ENCODE measurements at places on chromosomes 6 and 20.

DNA sequence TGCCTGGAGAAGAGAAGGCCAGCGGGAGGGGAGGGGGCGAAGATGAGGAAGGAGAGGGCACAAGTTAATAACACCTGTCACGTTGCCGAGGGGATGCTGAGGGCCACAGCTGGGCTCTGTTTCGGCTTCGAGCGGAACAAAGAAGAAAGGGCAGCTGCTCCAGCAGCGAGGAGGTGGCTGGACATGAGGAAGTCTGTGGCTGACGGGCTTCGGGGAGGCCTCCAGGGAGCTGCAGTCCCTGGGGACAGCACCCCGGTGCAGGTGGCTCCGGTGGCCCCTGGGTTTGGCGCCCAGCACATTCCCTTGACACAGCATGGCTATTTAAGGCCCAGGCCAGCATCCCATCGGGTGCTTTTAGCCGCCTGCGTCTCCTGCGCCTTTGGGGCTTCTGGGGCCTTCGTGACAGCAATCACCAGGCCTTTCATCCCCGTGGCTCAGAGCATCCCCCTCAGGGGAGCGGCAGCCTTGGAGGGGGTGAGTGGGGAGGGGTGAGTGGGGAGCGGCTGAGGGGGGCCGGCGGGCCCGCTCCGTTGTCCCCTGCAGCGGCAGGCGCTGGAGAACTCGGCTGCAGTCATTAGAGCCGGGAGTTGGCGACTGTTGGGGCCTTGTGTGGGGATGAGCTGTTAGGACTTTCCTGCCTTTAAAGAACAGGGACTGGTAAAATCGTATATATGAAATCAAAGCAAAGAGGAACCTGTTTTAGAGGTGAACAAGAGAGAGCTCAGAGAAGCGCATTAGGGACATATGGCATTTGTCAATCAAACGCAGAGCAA, 99.0 kb downstream of the TMEM242 start:
- DNase-seq, result no peak

GRCh38 chr20:33676652-33677645, 2.7 kb upstream of the NECAB3 start:
- DNase-seq, result no peak

GRCh38 chr6:112800439-112800838, 453.3 kb downstream of the RFPL4B start:
- no peak for DNase-seq

GRCh38 chr20:59660471-59660870, 56.1 kb downstream of the PHACTR3 start:
- no peak for DNase-seq

DNA sequence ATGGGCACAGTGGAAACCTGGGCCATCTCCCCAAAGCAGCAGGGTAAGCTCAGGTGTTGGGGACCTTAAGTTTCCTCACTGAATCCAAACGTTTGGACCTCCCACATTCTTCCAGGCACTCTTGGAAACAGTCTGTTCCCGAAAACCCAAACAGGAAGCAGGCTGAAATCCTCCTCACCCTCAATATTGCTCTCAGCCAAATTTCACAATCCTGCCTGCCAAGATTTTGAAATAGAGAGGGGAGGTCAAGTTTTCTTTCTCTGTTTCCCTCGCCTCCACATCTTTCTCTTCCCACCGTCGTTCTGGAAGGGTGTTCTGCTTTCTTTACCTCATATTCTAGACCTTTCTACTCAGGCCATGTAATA, 392.0 kb upstream of the SASH1 start:
- no peak for DNase-seq

DNA sequence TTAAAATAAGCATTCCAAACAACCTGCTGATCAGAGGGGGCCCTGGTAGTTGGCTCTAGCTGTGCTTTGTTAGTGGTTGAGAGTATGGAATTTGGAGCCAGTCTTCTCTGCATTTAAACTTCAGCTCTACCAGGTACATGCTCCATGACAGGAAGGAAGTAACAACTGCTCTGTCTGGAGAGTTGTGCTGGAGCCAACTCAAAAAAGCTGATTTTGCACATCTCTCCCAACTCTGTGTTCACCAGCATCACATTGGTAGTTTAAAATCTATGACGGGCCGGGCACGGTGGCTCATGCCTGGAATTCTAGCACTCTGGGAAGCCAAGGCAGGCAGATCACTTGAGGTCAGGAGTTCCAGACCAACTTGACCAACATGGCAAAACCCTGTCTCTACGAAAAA, 68.8 kb upstream of the BMP2 start:
- no peak for DNase-seq

DNA sequence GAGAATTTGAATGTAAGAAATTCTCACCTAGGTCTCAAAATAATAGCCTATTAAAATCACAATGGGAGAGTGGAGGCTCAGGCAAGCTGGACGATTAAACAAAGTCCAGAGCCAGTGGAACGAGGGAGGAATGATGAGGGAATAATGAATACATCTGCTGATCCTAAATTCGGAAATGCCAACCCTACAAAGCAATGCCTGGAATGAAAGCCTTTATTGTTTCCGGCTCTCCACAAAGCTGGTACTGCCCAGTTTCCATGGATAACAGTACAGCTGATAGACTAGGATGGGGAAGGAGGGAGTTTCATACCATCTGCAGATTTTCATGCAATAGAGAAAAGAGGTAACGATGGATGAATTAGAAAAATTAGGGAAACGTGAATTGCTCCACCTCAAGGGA, 356.1 kb downstream of the CBLN4 start:
- no peak for DNase-seq

DNA sequence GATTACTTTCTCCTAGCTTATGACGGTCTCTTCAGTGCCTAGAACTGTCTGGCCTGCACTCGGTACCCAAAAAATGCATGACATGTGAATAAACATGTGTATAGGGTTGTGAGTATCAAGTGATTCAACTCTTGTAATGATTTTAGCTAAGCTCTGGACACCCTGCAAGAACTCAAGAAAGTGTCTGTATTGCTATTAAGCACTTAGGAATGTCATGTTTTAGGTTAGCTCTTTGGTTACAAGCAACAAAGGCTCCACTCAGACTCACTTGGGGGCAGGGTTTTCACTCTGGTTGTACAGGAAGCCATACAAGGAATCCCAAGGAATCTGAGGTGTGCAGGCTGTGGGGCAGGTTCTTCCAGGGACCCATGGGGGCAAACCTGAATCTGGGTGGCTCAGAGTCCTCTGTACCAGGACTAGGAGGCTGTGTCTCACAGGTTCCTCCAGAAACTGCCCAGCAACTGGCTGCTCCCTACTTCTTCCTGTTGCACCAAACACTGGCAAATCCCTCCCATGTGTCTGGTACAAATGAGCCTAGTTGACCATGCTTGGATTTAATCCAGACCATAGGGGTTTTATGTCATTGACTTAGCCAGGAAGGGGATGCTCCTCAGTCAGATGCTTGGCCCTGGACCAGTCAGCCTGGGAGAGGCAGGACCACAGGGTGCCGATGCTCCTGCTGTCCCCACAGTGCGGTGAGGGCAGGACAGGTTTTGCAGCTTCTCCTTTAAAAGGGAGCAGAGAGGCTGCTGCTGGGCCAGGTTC, 77.9 kb upstream of the CDH4 start:
- DNase-seq, result no peak

- DNase-seq, result no peak
These were observed 18.4 kb downstream of the NUDT3 start for GRCh38 chr6:34374069-34374468.

- no peak for DNase-seq
These were observed 18.6 kb downstream of the TAB2 start for GRCh38 chr6:149335924-149336608.

DNA sequence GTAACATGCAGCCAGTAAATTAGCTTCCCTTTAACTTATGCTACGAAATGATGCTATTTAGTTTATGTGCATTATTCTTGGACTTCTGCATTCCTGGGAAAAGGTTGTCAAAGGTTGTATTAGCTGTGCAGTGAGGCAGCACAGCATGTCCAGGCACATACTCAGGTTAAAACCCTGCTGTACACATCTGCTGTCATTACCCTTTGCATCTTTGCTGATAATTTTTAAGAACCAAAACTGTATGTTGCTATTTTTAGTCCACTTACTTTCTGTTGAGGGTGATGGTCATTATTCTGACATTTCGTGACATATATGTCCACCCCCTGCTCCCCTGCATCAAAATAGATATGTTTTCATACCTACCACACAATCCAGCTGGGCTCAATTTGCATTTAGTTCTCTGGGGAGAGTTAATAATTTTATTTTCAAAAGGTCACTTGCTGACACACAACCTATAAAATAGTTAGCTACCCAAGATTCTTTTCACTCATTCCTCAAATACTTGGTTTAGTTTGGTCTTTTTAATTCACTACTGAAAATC, 142.5 kb upstream of the SPACA1 start:
- DNase-seq, result no peak

GRCh38 chr6:17501982-17502704, 98.0 kb upstream of the FAM8A1 start:
- no peak for DNase-seq

- DNase-seq, result no peak
These were observed 690.6 kb downstream of the EPM2A start for GRCh38 chr6:145044641-145045246.

GRCh38 chr6:107796156-107796555, 28.0 kb downstream of the SCML4 start:
- DNase-seq, result no peak

DNA sequence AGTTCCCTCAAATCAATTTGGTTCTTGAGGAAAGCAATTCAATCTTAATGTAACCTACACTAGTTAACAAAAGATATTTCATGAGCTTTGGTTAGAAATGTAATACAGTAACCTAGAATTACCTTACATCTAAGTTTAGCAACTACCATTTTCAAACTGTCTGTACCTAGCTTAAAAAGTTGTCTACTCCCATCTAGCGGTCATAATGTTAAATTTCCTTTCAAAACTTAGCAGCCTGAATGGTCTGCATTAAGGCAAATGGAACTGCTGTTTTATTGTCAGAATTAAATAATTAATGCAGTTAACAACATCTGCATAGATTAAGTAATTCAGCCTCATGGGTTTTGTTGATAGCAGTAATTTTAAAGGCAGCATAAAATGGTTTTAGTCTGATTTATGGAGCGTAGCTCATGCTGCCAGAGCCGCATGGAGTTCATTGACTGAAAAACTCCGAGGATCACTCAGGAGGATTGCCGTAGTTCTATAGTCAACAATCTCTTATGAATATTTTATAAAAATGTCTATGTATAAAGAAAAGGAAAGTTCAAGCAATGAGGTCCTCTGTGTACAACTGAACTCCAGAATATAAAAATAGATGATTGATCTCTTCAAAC, 485.4 kb upstream of the MANEA start:
- DNase-seq, result peak; percentile 72

- DNase-seq, result no peak
These were observed 39.9 kb downstream of the SLC22A3 start for GRCh38 chr6:160387916-160388643.

DNA sequence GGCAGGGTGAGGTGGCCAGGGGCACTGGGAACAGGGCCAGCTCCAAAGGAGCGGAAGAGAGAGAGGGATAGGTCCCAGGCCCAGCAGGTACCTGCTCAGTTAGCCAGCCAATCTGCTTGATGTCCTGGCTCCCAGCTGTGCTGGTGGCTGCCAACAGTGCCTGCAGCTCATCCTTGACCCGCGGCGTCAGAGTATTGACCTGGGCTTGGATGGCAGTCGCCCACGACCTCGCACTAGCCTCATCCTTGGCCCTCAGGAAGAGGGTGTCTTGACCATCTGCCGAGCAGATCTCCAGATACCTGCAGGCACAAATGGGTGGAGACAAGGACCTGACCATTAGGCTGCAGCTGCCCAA, 11.1 kb upstream of the CDK5RAP1 start:
- DNase-seq, result no peak

GRCh38 chr6:107132330-107132954, 17.1 kb upstream of the BEND3 start:
- DNase-seq, result peak; percentile 53

- DNase-seq, result no peak
These were observed 96.6 kb upstream of the FOXP4 start for GRCh38 chr6:41449399-41450245.

- no peak for DNase-seq
These were observed 1.4 kb downstream of the PLAGL2 start for GRCh38 chr20:32205843-32206759.

GRCh38 chr20:61370841-61371303, 118.8 kb downstream of the CDH4 start:
- DNase-seq, result peak; percentile 37

DNA sequence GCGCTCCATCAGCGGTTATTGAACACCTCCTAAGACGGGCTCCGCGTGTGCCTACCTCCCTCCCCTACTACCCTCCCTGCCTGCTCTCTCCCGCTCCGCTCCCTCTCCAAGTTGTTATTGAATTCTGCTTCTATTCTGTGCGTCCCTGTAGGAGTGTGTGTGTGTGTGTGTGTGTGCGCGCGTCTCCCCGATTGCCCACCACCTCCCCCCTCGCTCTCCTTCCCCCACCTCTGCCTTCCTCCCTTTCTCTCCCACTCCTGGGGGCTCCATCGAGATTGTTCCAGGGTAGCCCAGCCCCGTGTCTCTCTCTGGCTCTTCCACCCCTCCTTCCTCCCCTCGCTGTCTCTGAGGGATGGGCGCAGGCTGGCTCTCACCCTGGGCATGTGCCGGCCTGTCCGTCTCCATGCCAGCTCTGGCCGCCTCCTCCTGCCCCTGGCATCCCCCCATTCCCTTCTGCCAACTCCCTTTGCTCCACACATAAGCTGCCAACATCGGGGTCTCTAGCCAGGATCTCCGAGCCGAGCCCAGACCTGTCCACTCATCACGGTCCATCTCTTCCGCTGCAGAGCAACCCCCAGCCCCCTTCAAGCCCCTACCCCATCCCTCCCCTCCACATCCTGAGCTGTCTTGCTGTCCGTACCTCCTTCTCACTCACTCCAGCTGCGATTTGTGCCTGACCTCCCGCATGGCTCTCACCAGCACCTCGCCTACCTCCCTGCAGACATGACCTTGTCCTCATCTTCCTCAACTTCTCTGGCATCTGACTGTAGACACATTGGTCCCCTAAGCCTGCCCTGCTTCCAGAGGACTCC, 68.5 kb downstream of the SRC start:
- DNase-seq, result peak; percentile 89

GRCh38 chr6:40504274-40504673, 82.9 kb downstream of the LRFN2 start:
- no peak for DNase-seq

- DNase-seq, result no peak
These were observed 244.1 kb downstream of the PTPRK start for GRCh38 chr6:128276311-128276710.

DNA sequence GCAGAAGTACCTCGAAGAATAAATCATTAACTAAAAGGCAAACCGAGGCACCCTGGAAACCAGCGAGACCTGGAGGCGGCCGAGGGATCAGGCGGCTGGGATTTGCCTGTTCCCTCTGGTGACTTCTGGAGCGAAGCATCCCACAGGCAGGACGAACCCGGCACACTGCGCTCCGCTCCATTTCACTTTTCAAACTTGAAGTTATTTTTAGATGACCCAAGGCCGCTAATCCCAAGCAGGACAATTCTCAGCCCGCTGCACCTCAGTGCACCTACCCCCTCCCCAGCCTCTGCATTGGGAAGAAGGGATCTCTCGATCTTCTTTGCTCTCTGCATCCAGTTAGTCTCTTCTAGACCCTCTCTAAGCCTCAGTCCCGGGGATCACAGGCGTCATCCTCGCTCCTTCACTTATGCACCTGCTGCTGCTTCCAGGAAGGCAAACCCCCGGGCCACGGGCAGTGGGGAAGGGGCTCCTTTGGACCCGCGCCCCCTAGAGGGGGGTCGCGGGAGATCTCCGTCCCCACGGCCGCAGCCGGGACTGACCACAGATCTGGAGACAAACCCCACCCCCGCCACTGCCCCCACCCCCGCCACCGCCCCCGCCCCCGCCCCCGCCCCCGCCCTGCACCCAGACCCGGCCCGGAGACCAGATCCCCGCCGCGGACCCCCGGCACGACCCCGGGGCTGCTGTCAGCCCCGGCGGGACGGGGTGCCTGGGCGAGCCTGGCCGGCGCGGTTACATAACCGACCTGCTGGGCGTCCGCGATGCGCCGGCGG, 636 bp downstream of the RCAN2 start:
- peak; percentile 40 for DNase-seq
